Activated T-cell treated with anti-CD3 and anti-CD28 coated beads, Interleukin-2, amount 50 U/mL, for 48 hours (primary cell): ENCODE measurements at places on chromosomes 6 and 20.

GRCh38 chr6:30411515-30412207, 66.7 kb downstream of the RPP21 start:
- peak; percentile 75 for DNase-seq

DNA sequence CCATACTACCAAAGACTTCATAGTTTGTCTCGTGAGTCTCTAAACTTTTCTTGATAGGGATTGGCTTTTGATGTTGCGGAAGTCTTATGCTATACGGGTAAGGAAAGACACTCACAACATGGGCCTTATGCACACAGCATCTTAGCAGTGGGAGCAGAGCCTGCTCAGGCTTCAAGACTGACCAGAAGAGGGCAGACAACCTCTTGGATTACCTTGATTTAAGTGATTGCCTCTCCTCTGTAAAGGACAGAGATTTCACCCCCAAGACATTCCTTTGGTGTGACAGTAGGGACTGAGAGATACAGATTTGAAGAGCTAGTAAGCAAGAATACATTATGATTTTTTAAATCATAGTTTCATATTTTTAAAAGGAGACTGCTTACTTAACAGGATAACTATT, 71.0 kb upstream of the SAMD3 start:
- no peak for DNase-seq

DNA sequence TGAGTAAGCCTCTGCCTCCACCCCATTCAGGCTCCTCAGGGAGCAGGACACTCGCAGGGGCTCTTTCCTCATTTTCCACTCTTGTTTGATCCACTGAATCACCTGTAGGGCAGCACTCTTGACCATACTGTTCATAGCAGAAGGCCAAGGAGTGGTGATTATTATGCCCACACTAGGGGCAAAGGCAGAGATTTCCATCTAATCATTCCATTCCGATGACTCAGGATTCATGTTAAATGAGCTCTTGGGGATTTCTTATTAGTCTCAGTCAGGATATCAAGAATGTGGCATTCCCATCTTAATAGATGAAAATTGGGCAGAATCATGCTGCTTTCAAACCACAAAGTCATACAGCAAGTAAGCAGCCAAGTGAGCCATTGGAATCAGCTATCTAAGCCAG, 101.9 kb upstream of the MOCS1 start:
- DNase-seq: no peak

GRCh38 chr20:36862857-36863668, 12.9 kb upstream of the TLDC2 start:
- no peak for DNase-seq

DNA sequence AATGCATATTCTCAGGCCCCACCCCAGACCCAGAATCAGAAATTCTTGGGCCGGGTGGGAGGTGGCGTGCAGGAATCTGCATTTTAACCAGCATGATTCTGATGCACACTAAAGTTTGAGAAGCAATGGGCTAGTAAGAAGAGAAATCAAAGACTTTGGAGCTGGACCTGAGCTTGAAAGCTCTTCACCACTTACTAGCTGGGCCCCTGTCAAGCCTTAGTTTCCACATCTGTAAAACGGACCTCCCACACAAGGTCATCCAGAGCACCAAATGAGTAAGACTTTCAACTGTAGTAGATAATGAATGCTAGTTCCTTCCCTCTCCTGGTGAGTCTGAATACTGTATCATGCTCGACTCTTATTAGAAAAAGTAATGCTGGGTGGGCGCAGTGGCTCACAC, 87.0 kb downstream of the TBC1D7 start:
- DNase-seq: no peak

DNA sequence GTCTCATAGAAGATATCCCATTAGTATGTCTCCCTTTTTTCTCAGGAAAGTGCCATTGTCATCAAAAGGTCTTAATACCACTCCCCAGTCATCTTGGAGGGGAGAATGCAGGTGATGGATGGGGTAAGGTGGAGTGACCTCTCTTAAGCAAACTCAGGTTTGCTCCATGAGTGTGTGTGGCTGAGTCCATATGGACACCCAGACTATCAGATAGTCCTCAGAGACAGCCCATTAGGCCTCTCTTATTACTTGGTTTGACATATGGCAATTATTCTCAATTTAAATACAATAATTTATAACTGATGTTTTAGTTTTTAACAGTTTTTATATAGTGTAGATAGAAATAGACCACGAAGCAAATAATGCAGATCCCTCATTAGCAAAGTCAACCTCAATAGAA, 23.2 kb downstream of the LAMA4 start:
- DNase-seq: no peak

DNA sequence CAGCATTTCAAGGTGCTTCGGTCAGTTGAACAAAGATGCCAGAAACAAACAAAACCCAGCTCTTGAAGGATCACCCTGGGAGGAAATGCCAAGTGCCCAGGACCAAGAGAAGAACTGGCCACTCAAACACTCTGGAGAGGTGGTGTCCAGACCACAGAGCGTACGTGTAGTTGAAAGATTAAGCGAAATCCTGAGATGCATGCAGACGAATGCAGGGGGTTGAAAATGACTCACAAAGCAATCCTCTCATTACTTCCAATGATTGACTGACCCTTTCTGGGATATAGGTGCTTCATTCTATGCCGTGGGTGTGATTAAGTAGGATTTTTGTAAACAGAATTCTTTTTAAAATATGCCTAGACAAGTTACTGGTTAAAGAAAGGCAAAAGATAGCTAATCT, 71.5 kb upstream of the ATXN1 start:
- no peak for DNase-seq

GRCh38 chr6:76888351-76888750, 574.9 kb downstream of the HTR1B start:
- DNase-seq: no peak

DNA sequence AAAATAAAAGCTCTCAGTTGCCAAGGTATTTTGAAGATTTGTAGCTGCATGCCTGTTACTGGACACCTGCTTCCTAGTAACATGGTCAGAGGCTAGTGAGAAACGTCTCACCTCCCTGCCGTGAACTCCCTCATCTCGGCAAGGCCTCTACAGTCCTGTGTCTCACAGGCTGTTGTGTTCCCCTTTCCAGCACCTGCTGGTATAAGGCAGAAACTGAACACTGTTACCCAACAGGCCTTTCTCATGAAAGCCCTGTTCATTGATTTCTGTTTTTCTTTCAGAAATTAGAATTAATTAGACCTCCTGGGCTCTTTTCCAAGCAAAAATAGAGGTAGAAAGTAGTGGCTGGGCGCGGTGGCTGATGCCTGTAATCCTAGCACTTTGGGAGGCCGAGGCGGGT, 17.6 kb upstream of the SRSF3 start:
- DNase-seq: no peak

- no peak for DNase-seq
These were observed 43.3 kb downstream of the EPHA7 start for GRCh38 chr6:93376026-93376540.

DNA sequence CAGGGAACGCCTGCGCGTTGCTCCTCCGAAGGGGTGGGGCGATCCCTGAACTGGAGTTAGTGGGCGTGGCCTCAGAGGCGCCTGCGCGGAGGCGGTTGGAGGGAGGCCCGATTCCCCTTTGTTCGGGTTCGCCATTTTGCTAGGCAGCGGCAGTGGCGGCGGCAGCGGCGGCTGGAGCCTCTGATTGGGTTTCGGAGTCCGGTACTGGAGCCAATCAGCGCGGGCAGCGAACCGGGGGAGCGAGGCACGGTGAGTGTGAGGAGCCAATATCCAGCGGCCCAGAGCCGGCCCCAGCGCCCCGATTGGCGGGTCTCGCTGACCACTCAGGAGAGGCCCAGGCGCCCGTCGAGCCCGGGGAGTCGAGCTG, at the start of gene NFYA:
NFYA (plus strand) TSS at position 139 of the 367 bp plus-strand sequence. CDS start 6,116 bp downstream, outside the sequence.
- no peak for DNase-seq

GRCh38 chr6:17986656-17987446, 584 bp downstream of the KIF13A start:
- DNase-seq: peak; percentile 20

DNA sequence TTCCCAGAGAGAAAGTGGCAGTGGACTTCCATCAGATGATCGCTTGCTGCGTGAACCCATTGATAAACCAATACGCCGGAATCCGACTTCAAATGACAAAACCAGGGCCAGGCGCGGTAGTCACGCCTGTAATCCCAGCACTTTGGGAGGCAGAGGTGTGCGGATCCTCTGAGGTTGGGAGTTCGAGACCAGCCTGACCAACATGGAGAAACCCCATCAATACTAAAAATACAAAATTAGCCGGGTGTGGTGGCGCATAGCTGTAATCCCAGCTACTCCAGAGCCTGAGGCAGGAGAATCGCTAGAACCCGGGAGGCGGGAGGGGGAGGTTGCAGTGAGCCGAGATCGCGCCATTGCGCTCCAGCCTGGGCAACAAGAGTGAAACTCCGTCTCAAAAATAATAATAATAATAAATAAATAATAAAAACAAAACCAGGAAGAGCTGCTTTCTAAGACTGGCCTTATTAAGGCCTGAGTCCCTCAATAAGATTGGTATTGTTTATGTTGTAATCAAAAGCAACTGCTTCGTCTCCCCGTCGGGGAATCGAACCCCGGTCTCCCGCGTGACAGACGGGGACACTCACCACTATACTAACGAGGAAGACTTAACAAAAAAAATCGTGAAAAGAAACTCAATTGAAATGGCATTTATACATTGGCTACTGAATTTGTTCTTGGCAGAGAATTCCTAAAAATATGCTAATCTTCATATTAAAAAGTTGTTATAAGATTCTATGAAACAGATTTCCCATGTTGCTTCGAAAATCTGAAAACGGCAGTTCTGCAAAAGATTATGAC, 110.2 kb upstream of the ZNF184 start:
- peak; percentile 80 for DNase-seq

DNA sequence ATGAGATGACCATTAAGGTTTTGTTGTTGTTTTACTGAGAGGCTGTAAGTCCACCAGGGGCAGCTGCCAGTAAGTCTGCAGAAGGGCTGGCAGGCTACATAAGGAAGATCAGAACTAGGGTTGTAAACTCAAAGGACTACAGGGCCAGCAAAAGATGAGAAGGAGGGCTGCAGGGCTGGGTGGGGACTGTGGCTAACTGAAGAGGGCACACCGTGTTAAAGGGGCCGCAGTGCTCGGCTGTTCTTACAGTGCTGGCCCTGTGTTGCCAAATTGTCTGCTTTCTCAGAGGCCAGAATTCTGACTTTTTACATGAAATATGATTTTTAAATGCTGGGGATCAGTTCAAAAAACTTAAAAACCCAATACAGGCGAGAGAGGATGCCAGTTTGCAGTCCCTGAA, 25.5 kb upstream of the ZNF318 start:
- no peak for DNase-seq

- DNase-seq: peak; percentile 74
These were observed 46.8 kb downstream of the PYGB start for GRCh38 chr20:25294459-25295385.

DNA sequence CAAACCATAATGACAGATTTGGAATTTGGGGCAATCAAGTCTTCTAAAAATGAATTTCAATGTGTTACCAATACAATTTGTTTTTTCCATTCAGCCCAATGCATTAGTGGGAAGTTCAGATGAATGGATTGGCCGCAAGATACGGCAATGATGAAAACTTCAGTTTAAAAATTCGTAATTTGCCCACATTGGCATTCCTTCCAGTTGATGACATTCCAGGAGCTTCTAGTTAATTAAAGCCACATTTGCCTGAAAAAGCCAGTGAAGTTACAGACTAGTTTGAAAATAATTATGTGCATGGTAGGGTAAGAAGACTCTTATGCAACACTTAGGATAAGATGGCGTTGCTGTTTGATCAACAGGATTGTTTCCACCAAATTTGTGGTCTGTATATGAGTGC, 46.2 kb downstream of the NHLRC1 start:
- no peak for DNase-seq

GRCh38 chr6:166587631-166588413, 1.3 kb upstream of the RAMACL start:
- DNase-seq: no peak

GRCh38 chr20:56808732-56809131, 179.6 kb downstream of the TFAP2C start:
- no peak for DNase-seq

- DNase-seq: no peak
These were observed 6.7 kb upstream of the PNRC1 start for GRCh38 chr6:89073840-89074239.

DNA sequence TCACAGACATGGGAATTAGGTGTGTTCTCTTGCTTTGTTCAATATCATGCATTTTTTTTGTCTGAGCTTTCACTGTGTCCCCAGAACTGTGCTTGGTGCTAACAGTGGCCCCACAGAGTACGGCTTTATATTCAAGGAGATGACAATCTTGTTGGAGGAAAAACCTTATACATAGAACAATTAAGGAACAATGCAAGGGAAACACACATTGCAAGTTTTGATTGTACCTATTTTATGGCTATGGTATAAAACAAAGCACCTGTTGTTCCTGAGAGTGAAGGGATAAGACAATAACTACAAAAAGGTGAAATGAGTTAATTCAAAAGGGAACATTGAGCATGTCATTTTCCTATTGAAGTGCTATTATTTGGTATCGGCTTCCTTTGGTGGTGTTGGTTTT, 143.9 kb upstream of the ESR1 start:
- DNase-seq: no peak

DNA sequence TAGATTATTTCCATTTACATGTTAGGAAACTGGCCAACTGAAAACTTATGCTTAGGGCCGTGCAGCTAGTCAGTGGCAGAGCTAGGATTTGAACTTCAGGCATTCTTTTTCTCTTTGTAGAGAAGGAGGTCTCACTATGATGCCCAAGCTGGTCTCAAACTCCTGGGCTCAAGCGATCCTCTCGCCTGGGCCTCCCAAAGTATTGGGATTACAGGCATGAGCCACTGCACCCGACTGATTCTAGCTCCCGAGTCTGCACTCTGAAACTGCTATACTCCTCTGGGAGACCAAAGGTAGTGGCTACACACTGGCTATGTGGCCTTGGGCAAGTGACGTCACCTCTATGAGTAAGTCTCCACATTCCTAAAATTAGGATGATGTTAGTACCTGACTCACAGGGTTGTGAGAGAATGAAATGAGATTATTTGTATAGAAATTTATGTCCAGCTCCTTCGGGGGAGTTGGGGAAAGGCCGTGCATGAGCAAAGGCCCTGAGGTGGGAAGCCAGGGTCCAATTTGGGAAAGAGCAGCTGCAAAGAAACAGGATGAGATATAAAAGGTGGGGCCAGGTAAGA, 6.4 kb downstream of the PLTP start:
- no peak for DNase-seq
